ENCODE measurements at places on chromosomes 7 and 10.
A peak's percentile ranks its signal among the peaks of the same experiment; 100 is the strongest.

DNA sequence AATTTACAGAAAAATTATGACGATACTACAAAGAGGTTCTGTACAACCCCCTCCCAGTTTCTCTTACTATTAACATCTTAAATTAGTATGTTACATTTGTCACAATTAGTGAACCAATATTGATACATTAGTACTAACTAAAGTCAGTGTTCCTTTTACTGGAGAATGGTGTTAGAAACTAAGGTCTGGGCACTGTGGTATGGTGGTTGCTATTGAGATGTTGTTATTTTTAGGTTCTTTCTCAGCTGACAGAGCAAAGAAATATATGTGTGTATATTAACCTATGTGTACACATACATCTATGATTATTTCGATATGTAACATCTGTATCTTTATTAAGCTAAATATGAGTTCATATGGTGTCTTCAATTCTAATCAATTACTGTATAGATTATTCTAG lies 11.7 kb upstream of the CFTR start:
- DNase-seq: no peak

DNA sequence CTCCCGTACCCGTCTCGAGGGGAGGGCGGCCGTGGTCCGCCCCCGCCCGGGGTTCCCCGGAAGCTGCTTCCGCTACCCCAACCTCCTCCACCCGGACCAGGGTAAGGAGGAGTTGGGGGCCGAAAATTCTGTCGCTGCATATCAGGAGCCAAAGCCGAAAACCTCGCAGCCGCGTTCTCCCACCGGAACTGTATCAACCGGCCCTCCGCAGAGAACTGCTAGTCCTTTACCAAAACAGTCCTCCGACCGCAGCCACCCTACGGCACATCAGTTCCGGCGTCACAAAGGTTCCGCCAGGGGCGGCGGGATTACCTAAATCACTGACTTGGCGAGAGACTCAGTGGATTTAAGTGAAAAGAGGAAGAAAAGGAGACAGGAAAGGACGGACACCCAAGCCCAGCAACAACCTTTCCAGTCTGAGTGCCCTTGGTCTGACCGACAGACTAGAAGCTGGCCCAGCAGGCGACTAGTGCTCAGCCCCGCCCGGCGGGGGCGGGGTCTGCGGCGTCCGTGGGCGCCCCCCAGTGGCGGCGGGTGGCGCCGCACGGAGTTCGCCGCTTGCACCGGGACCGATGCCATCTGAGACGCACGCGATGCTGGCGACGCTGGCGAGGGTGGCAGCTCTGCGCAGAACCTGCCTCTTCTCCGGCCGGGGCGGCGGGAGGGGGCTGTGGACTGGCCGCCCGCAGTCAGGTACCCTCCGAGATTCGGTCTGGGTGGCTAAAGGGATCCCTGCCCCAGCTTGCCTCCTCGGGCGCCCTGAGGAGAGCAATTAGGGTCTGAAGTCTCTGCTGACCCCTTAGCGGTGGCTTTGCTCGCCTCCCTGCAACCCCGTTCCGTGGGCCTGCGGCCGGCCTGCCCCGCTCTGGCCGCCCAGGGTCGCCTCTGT lies at the start of the genes MPLKIP and SUGCT:
TSS of gene MPLKIP (minus strand) at position 195 of the 889 bp plus-strand sequence. CDS start at position 140, 55 bp downstream.
TSS of gene SUGCT (plus strand) at position 578 of the 889 bp plus-strand sequence.
- DNase-seq: peak; percentile 79

GRCh38 chr10:133422223-133422806 lies 2.1 kb downstream of the SPRN start:
- DNase-seq: no peak

GRCh38 chr10:114686013-114686412 lies 27.9 kb upstream of the ABLIM1 start:
- no peak for DNase-seq

DNA sequence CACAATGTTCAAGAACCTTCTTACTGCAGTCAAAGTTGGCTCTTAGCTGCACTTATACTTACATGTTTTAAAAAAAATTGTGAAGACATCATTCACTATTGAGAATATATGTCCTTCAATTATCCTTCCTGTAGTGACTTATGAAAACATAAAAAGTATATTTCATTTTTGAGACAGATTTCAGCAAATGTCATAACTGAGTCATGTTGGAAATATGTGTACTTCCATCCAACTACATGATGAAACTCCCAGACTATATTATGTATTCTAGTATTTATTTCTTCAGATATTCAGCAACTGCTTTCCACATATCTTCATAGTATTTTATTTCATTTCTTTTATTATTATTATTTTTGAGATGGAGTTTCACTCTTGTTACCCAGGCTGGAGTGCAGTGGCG lies 160.2 kb downstream of the ARHGAP12 start:
- no peak for DNase-seq

GRCh38 chr10:5890452-5890915 lies 441 bp downstream of the FBH1 start:
- DNase-seq: peak; percentile 17

- DNase-seq: no peak
Observed at GRCh38 chr10:43749940-43750552, 101.4 kb upstream of the ZNF32 start.

GRCh38 chr10:58027426-58027825 lies 240.3 kb downstream of the IPMK start:
- DNase-seq: no peak

GRCh38 chr7:107474104-107474521 lies 4.3 kb downstream of the GPR22 start:
- no peak for DNase-seq

Measured in stimulated activated naive CD4-positive, alpha-beta T cell treated with Interleukin-2 at 50 U/mL for 16 hours (primary cell).